ENCODE measurements at places on chromosomes 2 and 18.
A peak's percentile ranks its signal among the peaks of the same experiment; 100 is the strongest.

DNA sequence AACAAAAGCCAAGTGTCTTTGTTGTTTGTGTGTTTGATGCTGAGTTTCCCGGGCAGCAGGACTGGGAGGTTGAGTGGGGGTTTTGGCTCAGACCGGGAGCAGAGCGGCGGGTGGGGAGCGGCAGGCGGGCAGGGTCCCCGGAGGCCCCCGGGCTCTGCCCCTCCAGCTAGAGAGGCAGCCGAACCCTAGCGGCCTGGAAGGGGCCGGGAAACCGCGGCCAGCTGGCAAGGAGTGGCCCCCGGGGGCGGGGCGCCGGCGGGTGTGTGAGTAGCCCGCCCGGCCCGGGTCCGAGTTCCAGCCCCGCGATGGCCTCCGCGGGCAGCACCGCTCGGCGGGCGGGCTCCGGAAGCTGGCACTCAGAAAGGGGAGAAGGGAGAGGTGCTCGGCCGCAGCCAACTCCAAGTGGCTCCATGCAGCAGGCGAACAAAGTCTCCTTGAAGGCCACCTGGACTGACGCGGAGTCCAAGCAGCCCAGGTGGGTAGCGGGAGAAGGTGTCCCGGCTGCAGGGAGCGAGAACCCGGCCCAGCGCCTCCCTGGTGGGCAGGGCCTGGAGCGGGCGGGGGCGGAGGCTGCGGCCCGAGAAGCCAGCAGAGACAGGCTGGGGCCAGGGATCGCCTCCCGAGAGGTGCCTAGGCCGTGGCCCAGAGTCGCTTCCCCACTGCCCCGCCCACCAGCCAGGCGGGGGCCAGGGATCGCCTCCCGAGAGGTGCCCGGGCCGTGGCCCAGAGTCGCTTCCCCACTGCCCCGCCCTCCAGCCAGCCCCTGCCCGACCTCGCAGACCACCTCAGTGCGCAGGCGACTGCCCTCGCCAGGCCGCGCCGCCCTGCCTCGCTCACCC is at the start of gene ANKRD53:
Gene ANKRD53 (plus strand): TSS at position 290 of the 839 bp plus-strand sequence. CDS start 16 bp downstream, at position 306.
- DNase-seq, result no peak

GRCh38 chr2:12827721-12828120 is 111.0 kb downstream of the TRIB2 start:
- no peak for DNase-seq

DNA sequence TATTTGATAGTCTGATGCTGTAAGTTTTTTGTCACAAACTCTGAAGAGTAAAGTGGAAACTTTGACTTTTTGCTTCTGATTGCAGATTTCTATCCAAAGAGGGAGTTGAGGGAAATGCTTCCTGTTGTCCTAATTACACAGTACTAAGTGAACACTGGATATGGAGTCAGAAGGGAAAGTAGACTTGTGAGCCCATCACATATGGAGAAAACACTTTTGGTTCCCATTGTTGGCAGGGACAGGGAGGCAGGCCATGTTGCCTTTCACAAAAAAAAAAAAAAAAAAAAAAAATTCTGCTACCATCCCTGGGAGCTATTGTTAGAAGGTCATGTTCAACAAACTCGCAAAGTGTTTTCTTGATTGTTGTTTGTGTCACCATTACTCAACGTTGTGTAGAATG is 144.3 kb downstream of the RPIA start:
- no peak for DNase-seq

GRCh38 chr18:79479761-79480161 is 84.0 kb downstream of the NFATC1 start:
- no peak for DNase-seq

GRCh38 chr2:38164881-38165280 is 88.9 kb upstream of the CYP1B1 start:
- DNase-seq, result no peak

DNA sequence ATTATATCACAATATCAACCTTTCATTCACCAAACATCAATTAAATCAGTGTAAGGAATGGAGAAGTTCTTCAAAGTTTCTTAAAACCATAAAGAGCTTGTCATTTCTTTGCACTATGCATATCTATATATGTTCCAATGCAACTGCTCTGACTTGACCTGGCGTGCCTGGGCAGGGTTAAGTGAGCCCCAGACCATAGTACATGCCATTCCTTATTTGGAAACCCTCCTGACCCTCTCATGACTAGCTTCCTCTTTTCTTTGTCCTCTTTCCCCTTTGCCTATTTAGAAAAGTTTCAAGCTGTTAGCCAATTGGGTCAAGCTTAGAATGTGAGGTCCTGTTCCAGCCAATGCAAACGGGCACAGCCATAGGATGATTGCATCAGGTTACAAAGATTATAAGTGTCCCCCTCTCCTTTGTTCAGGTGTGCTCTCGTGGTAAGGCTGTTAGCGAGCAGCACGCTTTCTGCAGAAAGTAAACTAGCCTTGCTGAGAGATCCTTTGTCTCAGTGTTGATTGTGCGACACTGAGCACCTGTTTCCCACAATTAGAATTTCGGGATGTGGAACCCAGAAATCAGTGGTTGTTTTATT is 78.2 kb upstream of the UXS1 start:
- DNase-seq, result no peak

GRCh38 chr2:199770716-199771115 is 80.3 kb downstream of the FTCDNL1 start:
- DNase-seq, result no peak

DNA sequence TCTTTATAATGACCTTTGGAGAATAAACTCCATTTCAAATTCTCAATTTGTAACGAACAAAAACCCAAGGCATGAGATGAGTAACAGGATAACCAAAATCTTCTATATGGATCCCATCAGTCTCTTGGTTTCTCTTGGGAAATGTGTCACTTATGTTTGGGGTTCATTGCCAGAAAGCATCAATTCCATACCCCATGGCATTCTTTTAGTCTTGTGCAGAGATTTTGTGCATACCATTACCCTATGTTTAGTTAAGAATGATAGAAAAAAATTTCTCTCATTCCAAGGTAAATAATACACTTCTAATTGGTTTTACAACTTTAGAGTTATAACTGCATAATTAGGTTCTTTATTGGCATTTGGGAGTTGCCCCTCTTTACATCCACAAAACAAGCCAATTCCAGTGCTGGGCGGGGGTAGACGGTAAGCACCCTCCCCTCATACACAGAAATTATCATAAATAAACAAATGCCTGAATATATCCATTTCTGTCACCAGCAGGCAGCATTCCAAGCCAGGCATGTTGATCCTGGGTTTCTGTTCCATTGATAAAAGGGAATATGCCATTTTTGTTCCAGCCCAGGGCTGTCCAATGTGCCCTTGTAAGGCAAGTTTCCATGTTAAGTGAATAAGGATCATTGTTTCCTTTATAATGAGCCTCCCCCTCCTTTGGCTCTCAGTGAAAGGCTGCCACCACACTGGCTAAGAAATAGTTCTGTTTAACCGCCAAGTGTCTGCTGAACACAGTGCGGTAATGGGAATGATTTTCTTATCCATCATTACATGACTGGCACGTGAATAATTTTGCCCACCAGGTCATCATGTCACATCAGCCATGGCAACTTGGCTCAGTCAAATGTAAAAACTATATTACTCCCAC is 680.1 kb upstream of the ZEB2 start:
- no peak for DNase-seq

- peak; percentile 35 for DNase-seq
Measured at GRCh38 chr2:224922142-224922727, 120.0 kb downstream of the DOCK10 start.

DNA sequence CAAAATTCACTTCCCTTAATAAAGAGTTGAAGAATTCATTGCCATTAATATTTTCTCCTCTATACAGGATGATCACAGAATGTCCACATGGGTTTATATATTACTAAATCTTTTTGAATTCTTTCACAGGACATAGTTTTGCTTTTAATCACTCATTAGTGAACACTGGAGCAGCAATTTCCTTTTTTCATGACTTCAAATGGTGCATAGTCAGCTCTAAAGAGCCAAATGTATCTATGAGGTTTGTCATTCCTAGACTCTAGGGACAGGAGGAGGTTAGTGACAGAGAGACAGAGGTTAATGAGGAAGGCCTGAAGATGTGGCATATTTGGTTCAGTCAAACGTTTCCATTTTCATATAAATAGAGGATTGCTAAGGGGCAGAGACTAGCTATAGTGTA is 111.8 kb downstream of the FSHR start:
- no peak for DNase-seq

DNA sequence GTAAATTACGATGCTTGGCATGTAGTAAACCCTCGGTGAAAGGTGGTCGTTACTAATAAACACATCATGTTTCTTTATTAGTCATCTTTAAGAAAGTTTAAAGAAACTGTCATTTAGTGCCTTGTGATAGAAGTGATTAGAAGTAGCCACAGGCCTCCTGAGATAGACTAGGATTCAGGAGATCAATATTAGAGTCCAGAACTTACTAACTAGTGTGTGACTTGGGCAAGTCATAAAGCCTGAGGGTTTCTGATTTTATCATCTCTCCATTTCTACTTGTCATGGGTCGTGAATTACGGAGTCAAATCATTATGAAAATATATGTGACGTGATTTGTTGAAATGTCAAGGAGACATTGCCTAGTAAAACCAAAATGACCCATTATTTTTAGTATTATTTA is 6.7 kb downstream of the RPE start:
- DNase-seq, result no peak

GRCh38 chr2:214311031-214311533 is 99.8 kb upstream of the VWC2L start:
- no peak for DNase-seq

DNA sequence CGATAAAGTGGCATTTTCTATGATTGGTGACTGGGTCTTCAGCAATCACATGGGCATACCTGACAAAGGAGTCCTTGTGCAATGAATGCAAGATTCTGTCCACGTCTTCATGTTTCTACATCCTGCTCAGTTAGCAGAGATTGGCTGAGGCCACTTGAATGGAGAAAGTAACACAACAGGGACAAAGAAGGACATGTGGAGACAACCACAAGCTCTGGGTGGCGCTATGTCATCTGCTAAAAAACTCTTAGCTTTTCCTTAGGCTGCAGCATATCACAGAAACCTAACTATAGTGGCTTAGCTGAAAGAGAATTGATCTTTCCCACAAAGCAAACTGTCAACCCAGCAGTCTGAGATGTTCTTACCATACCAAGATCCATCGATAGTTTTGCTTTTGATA is 1109.7 kb downstream of the SOCS6 start:
- DNase-seq, result no peak

Measured in GM19239 (cell line).